ENCODE measurements at places on chromosomes 13 and 19.

DNA sequence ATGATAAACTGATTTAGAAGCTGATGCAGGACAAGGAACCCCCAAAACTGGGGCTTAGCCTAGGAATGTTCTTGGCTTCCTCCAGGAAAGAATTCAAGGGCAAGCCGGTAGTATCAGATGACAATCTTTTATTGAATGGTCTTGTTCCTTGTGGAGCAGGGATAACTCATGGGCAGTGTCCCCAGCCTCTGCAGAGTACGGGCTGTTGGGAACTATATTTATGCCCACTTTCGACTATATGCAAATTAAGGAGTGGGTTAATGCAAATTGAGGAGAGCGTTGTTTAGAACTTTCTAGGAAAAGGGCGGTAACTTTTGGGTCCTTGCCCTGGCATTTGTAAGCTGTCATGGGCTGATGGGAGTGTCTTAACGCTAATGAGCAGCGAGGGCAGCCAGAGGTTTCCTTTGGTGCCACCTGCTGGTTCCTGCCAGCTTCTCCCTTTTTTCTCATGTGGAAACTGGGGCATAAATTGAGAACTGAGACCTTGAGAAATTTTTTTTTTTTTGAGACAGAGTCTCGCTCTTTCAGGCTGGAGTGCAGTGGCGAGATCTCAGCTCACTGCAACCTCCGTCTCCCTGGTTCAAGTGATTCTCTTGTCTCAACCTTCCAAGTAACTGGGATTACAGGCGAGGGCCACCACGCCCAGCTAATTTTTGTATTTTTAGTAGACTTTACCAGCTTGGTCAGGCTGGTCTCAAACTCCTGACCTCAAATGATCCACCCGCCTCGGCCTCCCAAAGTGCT lies 79.4 kb upstream of the ABCC4 start:
- DNase-seq, result peak; percentile 62

DNA sequence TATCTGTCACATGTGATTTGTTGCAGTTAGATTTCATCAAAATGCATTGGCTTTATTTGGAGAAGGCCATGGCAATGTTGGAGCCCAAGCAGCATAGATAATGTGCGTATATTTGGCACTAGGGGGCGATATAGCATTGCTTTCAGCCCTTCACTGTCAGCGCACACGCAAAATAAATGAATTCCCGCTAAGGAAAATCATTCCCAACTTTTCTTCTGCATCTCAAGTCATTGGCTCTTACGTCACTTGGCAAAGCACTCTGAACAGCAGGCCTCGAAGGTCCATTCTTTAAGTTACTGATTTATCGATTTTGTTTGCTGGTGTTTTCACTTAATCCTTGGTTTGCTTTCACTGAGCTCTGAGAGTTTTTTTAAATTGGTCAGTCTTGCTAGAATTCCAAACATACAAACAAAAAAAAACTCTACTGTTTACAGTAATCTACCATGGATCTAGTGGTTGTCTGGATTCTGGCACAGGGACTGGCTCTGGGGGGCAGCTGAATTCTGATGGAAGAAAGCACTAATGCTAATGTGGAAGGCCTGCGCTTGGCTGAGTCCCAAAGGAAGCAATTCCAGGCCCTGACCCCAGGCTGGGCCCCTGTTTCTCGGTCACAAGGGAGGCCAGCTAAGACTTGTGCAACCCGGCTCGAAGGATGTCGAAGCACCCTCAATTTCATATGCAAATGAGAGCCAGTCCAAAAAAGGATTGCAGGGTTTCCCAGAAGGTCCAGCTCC lies 97.7 kb upstream of the IPO5 start:
- DNase-seq, result peak; percentile 75

GRCh38 chr13:84032116-84032515 lies 149.8 kb upstream of the SLITRK1 start:
- no peak for DNase-seq

- DNase-seq, result no peak
Observed at GRCh38 chr13:93309886-93310523, 83.4 kb downstream of the GPC6 start.

GRCh38 chr19:14505488-14506239 lies 9.7 kb upstream of the GIPC1 start:
- DNase-seq, result no peak

DNA sequence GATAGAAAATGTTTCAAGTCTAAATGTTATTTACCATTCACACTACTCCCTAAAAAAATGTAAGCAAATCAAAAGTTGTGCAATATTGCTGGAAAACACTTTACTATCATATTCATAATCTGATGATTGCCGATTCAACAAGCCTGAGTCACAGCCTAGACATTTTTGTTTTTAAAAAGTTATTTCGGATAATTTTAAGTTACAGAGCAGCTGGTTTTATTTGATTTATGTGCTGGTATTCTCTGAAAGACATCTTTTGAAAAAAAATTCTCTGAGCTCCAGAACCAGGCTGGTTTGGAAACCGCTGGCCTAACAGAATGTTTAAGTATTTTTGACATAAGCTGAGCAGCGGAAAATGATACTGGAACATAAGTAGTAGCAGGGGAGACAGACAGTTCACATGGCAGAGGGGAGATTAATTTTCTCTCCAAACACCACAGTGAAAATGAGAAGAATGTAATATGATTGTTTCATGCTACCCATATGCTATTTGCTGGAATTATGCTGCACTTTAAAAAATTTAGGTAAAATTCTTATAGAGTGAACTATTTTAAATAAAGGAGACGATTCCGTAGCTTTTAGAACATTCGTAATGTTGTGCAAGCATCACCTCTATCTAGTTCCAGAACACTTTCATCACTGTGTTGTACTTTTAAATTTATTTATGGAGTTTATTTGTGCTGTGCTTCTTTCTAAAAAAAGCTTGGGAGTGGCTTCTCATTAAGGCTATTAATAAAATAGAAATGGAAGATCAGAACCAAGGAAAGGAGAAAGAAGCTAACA lies 36.1 kb downstream of the TBC1D4 start:
- DNase-seq, result no peak

GRCh38 chr19:16289594-16289993 lies 35.0 kb upstream of the KLF2 start:
- DNase-seq, result peak; percentile 8

GRCh38 chr19:55702131-55702627 lies 27.2 kb downstream of the EPN1 start:
- no peak for DNase-seq

DNA sequence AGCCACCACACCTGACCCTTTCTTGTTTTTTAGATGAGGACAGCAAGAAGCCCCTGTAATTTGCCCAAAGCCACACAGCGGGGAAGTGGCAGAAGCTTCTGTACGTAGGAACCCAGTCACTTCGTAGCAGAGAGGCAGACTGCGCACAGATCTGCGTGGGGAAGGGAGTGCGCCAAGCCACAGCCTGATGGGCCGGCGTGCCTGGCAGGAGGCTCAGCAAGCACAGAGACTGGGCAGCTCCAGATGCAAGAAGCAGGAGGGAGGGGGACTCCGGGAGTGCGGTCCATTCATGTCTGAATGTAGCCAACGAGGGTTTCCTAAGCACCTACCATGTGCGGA lies 347 bp upstream of the TJP3 start:
- no peak for DNase-seq

DNA sequence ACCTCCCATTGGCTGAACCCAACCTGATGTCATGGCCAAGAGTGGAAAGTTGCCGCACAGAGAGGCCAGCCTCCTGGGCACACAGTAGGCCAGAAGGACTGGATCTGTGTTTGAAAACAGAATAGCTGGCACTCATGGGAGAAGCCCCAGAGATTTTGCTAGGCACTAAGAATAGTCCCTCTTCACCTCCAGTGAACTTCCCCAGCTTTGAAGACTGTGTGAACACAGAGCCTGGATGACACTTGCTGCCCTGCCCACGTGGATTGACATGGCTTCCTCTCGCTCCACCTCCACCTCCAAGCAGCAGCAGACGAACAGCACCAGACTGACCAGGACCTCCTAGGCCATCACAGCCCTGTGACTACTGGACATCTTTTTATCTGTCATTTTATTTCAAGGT lies 37.9 kb upstream of the KL start:
- no peak for DNase-seq

GRCh38 chr13:31891472-31891871 lies 140.1 kb upstream of the FRY start:
- DNase-seq, result no peak

DNA sequence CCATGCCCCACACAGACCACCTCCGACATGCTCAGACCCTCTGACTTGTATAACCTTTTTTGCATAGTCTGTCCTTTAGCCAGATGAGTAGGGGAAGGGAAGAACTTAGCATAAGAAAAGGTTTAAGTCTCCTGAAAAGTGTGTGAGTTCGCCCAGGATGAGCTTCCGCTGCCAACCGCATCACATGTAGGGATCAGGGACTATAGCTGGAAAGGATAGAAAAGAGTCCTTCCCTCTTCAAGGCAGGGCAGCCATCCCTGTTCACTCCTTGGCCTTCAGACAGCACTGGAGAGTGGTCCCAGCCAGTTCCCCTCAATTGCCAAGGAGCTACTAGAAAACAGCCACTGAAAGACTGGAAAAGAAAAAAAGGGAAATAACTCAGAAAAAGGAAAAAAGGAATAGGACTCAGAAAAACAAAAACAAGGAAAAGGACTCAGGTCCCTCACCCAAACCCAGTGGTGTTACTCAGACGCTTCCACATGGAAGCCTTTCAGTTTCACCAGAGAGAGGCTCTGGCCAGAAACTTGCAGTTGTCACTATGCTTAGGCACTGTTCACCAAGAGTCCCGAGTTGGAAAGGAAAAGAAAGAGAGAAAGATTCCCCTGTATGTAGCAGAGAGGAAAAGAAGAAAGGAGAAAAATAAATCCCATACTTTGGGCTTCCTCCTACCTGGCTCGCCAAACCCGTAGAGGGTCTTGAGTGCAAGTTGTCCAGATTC lies 5.6 kb upstream of the TM9SF2 start:
- peak; percentile 39 for DNase-seq

DNA sequence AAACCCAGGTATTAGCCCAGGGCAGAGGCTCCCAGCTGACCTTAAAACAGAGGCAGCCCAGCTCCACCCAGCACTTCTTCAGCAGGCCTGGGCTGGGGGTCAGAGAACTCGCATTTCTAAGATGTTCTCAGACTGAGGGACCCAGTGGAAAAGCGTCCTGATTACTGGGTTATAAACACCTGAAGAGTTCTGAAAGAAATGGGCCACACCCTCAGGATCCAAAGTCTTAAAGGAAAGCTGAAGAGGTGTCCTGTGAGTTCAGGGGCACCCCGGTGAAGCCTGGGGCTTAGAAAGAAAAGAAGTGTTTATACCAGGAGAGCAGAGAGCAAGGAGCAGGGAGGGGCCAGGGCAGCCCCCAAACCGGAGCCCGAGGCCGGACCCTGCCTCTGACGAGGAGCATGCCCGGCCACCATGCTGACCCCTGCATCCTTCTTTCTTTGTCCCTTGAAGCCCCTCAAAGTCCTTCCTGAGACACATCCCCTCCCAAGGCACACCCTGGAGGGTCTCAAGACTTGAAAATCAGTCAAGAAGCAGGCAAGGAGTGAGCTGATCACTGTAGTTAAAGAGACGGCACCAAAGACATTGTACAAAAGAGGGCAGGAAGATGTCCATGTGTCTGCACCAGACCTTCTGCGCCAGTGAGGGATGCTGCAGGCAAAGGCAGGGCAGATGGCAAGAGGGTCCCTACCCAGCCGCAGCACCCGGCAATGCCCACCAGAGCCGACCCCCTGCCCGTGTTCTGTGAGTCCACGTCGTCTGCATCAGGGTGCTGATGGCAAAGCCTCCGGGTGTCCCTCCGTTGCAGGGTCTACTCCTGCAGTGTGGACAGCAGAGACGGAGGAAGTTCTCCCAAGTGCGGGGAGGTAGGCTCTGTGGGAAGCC lies 10.6 kb upstream of the RAB20 start:
- DNase-seq, result no peak

GRCh38 chr13:79311386-79311785 lies 94.7 kb downstream of the RBM26 start:
- no peak for DNase-seq

GRCh38 chr19:12162513-12162881 lies 399 bp upstream of the ZNF136 start:
- no peak for DNase-seq

DNA sequence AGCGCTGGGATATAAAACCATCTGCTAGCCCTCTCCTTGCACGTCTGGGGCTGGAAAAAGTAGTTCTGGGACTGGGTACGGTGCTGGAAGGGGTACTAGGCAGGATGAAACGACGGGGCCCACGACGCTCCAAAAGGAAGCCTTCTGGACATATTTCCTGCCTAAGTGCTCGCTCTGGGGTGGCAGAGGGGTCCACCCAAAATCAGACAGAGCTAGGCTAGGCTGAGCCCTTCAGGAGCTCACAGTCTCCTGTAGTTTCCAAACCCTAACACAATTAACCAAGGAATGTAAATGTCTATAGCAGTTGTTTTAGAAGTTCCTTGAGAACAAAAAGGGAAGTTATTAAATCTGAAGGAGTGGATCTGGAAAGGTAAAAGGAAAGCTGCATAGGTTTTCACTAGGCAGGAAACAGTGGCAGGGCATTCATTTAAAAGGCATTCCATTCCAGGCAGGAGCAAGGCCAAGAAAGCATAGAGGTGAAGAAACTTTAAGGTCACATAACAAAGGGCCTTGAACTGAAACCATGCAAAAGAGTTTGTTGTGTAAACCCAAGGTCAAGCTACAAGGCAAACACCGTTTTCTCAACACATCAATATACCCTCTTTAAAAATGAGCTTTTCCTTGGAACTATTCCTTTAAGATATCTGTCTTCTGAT lies 634 bp upstream of the DIAPH3 start:
- DNase-seq, result no peak

- no peak for DNase-seq
Observed at GRCh38 chr13:23711355-23711754, 141.1 kb downstream of the TNFRSF19 start.

DNA sequence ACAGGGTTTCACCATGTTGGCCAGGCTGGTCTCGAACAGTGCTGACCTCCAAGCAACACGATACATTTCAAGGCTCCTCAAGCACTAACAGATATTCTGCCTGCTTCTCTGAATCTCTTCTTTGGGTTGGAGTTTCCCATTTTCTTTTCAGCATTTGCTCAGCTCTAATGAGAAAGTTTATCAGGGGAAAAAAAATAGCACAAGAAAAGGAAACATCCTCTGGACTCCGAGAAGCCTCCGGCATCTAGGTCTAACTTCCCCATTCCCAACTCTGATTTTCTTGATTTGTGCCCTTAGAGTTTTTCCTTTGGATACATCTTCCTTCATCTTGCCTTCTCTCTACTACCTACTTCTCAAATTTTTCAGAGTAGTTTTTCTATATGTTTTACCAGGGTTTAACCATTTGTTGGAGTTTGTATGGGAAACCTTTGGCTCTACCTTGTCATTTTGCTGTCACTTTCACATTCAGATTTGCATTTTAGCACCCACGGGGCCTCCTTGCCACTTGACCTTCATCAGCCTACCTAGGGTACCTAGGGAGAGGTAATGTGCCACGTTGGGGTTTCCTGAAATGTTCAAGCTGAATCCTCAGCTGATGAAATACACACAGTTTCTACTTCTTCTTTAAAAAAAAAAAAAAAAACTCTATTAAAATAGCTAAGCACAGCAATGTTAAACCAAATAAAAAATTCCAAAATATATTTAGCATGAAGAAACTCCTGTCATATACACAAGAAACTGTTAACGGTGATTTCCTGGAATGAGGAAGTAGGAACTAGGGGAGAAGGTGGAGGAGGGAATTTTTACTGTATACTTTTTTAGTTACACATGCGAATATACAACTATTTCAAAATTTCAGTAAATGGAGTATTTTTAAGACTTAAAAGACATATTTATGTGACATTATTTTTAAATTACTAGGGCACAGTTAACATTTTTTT lies 5.1 kb upstream of the USP12 start:
- no peak for DNase-seq

Measured in T47D (cell line).